Cardiac septum (tissue), 1 donor: ENCODE measurements at places on chromosomes 3 and 15.

DNA sequence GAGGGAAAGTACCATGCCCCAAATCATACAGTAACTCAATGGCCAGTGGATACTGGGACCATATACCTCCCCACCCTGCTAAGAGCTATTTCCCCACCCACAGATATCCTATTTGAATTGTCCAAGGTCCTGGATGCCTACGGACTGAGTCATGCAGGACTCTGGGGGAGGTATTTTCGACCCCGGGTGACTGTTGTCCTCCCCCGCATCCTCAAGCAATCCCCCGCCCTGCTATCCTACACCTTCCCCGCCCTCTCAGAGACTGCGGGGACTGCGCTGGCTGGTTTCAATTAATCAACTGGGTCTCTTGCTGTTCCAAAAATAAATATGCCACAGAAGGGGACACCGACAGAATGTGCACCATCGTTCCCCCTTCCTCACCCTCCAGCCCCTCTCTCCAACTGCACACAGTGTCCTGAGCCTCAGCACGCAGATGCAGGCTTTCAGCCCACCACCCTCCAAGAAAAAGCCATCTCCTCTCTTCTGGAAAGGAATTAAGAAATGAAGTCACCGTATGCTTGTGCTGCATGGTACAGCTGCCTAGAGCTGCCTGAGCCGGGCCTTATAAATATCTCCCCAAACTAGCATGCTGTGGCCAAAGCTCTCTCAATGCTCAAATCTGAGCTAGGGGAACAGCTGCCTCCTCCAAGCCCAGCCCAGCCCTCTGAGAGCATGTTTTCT lies 8.1 kb downstream of the CAV3 start:
- DNase-seq: peak; percentile 71

DNA sequence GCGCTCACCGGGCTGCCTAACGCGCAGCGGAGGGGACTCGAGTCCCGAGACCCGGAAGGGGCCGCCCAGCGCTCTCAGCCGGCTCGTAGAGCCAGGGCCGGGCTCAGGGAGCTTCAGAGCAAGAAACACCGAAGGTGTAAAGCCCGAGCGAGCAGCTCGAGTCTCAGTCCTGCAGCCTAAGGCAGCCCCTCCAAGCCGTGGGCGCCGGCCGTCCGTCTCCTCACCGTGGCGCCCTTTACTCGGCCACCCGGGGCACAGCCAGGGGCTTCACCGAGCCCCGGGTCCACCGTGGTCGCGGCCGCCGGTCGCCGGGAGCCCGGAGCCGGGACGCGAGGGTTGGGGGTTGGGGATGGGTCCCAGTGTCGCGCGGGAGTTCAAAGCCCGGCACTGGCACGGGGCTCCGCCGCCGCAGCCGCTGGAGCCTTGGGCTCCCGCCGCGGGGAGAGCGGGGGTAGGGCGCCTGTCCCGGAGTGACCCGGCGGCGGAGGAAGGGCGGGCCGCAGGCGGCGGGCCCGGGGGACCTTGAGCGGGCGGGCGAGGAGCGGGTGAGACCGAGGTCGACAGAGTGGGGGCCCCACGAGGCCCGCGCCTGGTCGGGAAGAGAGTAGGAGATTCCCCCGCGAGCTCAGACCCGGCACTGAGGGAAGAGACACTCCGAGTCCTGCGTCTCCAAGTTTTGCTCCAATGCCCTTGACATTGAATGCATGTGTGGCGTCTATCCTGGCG lies 26.9 kb upstream of the THRB start:
- peak; percentile 78 for DNase-seq

GRCh38 chr3:130659911-130660310 lies 86.7 kb downstream of the PIK3R4 start:
- no peak for DNase-seq

GRCh38 chr3:64022451-64023186 lies 675 bp downstream of the PSMD6 start:
- DNase-seq: no peak

DNA sequence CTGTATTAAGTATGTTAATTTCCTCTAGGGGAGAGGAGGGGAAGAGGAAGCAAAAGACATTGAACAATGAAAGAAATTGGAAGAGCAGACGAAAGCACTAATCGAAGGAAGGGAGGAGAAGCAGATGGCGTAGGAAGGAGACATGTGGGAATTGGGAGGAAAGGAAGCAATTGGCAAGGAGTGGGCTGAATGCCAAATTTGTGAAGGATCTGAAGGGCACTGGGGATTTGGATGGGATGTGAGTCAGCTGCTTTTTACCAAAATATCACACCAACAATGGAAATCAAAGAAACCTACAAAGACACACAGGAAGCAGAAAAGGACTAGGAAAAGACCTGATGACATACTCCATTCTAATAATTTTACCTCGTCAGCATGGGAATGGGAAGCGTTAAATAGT lies 1029.8 kb downstream of the ROBO1 start:
- no peak for DNase-seq

DNA sequence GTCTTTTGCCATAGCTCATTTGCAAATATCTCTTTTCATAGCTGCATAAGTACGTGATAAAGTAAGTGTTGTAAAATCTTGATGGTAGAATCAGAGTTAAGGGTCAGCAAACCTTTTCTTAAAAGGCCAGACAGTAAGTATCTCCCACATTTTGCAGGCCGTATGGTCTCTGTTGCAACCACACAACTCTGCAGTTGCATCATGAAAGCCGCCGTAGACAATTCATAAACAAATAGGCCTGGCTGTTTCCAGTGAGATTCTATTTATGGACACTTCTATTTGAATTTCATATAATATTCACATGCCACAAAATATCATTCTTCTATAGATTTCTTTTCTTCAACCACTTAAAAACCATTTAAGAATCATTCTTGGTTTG lies 248.5 kb downstream of the TLE3 start:
- DNase-seq: no peak

GRCh38 chr15:73190189-73190601 lies 137.9 kb downstream of the NEO1 start:
- no peak for DNase-seq
